ENCODE measurements at places on chromosomes 1 and 21.

GRCh38 chr1:87706779-87707228 lies 378.1 kb downstream of the LMO4 start:
- DNase-seq = no peak

DNA sequence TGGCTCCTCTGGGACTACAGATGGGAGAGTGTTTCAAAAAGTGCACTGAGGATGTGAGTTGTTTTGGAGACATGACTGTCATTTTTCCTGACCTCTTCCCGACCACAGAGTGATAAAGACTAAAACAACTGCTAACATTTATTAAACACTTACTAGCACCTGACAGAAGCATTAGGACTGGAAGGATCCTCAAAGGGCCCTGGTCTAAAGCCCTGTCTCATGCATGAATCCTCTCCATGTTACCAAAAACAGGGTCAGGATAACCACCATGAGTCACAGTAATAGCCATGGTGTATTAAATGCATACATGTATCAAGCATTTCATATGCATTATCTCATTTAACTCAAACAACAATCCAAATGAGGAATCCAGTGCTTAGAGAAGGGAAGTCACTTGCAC lies 11.5 kb downstream of the CYB5RL start:
- no peak for DNase-seq

GRCh38 chr1:110112143-110112542 lies at the start of gene UBL4B:
Gene UBL4B (plus strand): TSS chr1:110112443. CDS start chr1:110112535, 92 bp downstream.
- DNase-seq = no peak

DNA sequence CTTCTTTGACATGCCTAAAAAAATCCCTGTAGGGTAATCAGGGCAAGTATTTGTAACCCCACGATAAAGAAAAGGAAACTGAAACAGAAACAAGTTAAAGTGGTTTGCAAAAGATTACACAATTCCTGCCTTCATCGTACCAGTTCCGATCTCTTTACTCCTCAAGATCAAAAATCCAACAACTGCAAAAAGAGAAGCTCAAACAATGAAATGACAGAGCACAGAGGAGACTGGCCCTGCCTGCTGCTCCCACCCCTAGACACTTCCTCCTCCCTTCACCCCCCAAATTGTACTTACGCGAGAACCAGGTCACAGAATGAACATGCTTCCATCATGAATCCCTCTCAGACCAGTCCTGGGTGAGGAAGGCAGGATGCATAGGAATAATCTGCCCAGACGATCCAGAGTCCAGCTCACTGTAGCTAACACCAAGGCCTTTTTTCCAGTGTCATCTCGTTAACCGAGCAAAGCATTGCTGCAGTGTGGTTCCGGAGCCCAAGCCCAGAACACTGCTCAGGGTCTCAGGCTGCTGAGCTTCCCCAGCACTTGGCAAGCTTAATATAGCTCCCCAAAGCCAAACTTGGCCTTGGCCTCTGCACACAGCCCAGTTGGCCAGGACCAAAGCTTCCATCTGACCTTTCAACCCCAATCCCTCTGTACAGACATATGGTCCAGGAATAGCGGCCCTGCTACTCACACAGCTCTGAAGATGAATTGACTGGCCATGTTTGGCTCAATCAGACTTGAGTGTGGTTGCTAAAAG lies 20.3 kb downstream of the RXRG start:
- DNase-seq = no peak

- no peak for DNase-seq
Measured at GRCh38 chr1:184186167-184186566, 134.6 kb downstream of the TSEN15 start.

DNA sequence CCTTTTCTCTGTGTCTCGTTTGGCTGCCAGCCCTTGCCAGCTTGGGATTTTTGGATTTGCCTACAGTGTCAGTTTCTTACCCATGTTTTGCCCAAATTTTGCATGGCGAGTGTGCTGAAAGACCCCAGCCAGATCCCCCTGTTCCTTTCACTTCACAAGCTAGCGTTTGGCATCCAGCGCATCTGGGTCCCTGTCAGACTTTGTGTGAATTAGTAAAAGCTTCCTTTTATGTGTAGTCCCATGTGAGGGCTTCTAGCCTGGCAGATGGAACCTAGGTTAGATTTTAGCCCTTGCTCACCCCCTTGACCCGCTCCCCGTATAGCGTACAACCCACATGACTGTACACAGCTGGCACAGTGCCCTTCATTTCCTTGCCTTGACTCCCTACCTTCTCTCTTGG lies 22.3 kb upstream of the GALNT2 start:
- no peak for DNase-seq

GRCh38 chr1:83901547-83902155 lies 97.3 kb downstream of the TTLL7 start:
- no peak for DNase-seq

All from NCI-H1694 treated with DMSO at 0.1 percent for 48 hours (cell line).